Placental pericyte (primary cell): ENCODE measurements at places on chromosomes 5 and 9. TPM values are rescaled to one million over a fixed set of nuclear protein-coding genes. Genes with fewer than 3 reads are reported as not detected.

The FOXD4L6 gene
- under 0.01 TPM in 1 of 2 replicates, not detected in the other for total RNA-seq

The TAF11L7 gene
- total RNA-seq = not detected in 2 replicates

The FYB1 gene
- total RNA-seq = 0.43 TPM in 1 of 2 replicates, not detected in the other

The TGFBI gene
- total RNA-seq = 1,608 and 4,077 TPM in 2 replicates

The TMEM174 gene
- total RNA-seq = not detected in 2 replicates

The ETF1 gene
- total RNA-seq = 118 and 154 TPM in 2 replicates

The GNA14 gene
- total RNA-seq = 0.43 and 1.3 TPM in 2 replicates

The PCDHA9 gene
- total RNA-seq = under 0.01 TPM in 2 replicates

The ATOSB gene
- total RNA-seq = 46.8 and 47.3 TPM in 2 replicates

The SHOC1 gene
- total RNA-seq = under 0.01 and 0.14 TPM in 2 replicates

The SPINK6 gene
- not detected in 2 replicates for total RNA-seq

The STRBP gene
- 3.3 and 3.7 TPM in 2 replicates for total RNA-seq

The THBS4 gene
- total RNA-seq = 0.14 and 0.22 TPM in 2 replicates

The PMPCA gene
- total RNA-seq = 41.1 and 62.1 TPM in 2 replicates

The DNAJA1 gene
- total RNA-seq = 60.6 and 105 TPM in 2 replicates

The PCDHB14 gene
- total RNA-seq = 0.29 and 0.44 TPM in 2 replicates

The SLC25A2 gene
- 0.44 and 2.0 TPM in 2 replicates for total RNA-seq

The SLC45A2 gene
- total RNA-seq = under 0.01 TPM in 1 of 2 replicates, not detected in the other

The PCDHB5 gene
- total RNA-seq = 0.14 and 0.22 TPM in 2 replicates

The OR1J4 gene
- not detected in 2 replicates for total RNA-seq

The FAM151B gene
- 5.9 and 9.2 TPM in 2 replicates for total RNA-seq

The ACTBL2 gene
- total RNA-seq = 1.8 and 3.3 TPM in 2 replicates

The ADAMTSL2 gene
- 0.57 and 17.7 TPM in 2 replicates for total RNA-seq

The LECT2 gene
- total RNA-seq = not detected in 2 replicates

The CER1 gene
- total RNA-seq = not detected in 2 replicates

The KIF20A gene
- total RNA-seq = 0.66 and 67.7 TPM in 2 replicates

The PRUNE2 gene
- 0.72 and 1.1 TPM in 2 replicates for total RNA-seq

The ZBTB34 gene
- total RNA-seq = 9.7 and 10.9 TPM in 2 replicates

The ANKRD20A1 gene
- not detected in 2 replicates for total RNA-seq
